Omental fat pad (tissue), 4 donors: ENCODE measurements at places on chromosomes 4 and X. TPM values are rescaled to one million over a fixed set of nuclear protein-coding genes. Genes with fewer than 3 reads are reported as not detected.

- DNase-seq = no peak
Measured at GRCh38 chrX:87583679-87584078, 66.1 kb downstream of the KLHL4 start.

- no peak for DNase-seq
Measured at GRCh38 chrX:154048398-154048797, 28.7 kb upstream of the IRAK1 start.

DNA sequence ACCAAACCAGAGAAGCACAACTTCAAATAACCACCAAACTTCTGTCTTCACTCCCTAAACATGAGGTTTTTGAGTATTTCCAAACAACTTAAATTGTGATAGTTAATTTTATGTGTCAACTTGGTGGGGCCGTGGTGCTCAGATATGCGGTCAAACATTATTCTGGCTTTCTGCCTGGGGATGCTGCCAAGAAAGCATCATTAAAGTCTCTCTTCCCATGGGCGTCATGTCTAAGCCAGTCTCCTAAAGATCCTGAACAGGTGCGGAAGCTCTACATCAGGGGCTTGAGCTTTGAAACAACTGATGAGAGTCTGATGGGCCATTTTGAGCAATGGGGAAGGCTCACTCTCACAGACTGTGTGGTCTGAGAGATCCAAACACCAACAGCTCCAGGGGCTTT is 24.1 kb upstream of the SOD3 start:
- DNase-seq = no peak

GRCh38 chr4:155973639-155974475 is 20.2 kb upstream of the CTSO start:
- no peak for DNase-seq

DNA sequence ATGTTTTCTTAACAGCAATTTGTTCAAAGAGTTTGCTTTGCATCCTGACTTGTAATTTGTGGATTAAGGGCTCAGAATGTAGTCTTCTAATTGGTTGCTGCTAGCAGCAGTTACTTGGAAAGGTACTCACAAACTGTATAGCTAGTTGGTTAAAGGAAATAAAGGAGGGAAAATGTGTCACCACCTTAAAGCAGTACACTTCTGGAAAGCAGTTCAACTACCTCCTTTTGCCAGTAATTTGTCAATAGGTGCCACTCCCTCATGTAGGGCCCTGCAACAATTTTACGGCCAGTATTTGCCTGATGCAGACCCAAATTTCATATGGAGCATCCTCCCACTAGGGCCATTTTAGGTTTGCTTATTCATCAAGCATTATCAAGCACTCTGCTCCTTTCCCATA is 20.8 kb downstream of the AMOT start:
- DNase-seq = no peak

GRCh38 chrX:9033179-9033578 is 748 bp downstream of the FAM9B start:
- DNase-seq = no peak

DNA sequence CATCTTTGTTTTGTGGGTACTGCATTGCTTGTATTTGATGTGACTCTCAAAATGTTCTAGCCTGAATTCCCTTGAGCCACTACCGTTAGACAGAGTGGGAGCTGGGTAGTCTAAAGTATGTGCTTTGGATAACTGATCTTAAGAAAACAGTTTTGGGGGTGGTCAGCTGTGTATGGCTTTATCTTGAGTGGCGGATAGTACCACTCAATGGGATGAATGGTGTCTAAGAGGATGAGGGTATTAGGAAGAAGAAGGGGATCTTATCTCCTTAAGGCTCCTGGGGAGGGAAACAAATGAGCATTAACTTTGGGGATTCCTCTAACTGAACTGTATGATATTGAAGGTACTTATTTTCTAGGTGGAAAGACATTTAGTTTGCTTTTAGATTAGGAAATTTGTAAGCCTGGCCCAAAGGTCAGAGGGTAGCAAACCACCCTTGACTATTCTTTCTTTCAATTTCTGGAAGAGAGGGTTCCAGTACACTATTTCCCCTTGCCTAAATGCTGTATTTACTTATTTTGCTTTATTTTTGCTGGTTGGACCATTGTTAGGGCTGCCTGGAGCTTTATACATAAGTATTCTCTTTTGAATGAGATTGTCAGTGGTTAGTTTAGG is 11.3 kb downstream of the BMP2K start:
- DNase-seq = no peak

DNA sequence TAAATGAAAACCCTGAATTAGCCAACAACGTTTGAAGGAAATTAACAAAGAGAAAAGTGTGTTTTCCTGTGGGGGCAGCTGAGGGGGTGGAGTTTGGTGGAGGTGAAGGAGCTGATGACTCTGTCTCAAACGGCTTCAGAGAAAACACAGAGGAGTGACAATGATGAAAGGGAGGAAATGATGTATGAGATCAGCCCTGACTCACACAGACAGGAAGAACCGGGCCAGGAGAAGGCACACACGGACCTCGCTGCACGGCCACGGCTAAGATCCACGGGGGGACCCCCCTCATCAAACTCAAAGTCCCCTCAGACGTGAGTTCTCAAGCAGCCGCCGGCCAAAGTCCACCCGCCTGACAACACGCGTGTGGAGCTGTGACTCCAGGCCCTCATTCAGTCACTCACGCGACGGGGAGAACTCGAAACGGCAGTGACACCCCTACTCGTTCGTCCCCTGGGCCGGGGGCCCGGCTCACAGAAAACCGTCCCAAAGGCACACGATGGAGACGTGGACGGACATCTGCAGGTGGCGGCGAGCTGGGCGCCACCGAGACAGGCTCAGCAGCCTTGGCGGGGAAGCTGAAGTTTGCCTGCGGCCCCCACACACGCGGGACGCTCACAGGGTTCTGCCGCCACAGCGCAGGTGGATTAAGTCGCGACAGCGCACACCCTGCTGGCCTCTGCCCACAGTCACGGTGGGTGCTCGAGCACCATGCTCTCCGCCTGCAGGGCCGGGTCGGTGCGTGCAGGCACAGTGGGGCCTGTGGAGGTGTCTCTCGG is 28.8 kb downstream of the PPP2R3B start:
- DNase-seq = no peak

- no peak for DNase-seq
Measured at GRCh38 chrX:57366430-57366829, 79.9 kb downstream of the FAAH2 start.

GRCh38 chr4:1109898-1110506 is 3.4 kb downstream of the RNF212 start:
- no peak for DNase-seq

- no peak for DNase-seq
Measured at GRCh38 chrX:120690344-120690743, 60.5 kb upstream of the C1GALT1C1 start.

DNA sequence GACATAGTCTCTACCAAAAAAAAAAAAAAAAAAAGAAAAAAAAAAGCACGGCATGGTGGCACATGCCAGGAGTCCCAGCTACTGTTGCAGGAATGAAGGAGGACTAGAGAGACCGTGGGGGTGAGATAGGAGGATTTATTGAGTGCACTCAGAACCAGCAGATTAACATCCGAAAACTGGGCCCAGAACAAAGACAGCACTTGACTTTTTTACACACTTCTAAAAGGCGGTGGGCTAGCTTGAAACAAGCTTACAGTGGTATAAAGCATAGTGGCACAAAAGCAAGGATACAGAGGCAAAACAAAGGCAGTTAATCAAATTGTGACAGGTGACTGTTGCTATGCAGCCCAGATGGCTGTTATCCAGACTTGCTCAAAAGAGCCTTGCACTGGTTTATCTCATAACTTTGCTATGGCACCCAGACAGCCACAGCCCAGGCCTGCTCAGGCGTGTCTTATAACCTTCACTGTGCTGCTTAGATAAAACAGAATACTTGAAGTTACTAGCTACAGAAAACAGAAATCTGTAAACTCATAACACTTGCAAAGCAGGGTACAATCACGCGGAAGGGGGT is 9.9 kb upstream of the PI4K2B start:
- no peak for DNase-seq

FAAH2 gene
- 0.79 TPM for total RNA-seq

ARHGAP24 gene
- total RNA-seq = 57.2 TPM
